ENCODE measurements at places on chromosomes 13 and 19.
A peak's percentile ranks its signal among the peaks of the same experiment; 100 is the strongest.

DNA sequence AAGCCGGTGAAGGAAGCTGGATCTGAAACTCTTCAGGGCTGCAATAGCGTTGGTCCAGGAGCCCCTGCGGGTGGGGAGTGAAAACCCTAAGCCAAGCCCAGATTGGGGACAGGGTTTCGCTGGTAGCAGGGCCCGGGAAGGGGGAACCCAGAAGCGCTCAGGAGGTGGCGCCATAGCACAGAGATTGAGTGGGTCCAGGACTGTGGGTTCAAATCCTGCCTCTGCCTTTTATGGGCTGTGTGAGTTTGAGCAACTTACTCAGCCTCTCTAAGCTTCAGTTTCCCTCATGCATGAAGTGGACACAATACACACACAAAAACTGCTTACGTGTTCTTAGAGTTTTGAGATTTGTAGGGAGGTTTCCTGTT is 8.3 kb upstream of the SYCN start:
- DNase-seq, result peak; percentile 56

DNA sequence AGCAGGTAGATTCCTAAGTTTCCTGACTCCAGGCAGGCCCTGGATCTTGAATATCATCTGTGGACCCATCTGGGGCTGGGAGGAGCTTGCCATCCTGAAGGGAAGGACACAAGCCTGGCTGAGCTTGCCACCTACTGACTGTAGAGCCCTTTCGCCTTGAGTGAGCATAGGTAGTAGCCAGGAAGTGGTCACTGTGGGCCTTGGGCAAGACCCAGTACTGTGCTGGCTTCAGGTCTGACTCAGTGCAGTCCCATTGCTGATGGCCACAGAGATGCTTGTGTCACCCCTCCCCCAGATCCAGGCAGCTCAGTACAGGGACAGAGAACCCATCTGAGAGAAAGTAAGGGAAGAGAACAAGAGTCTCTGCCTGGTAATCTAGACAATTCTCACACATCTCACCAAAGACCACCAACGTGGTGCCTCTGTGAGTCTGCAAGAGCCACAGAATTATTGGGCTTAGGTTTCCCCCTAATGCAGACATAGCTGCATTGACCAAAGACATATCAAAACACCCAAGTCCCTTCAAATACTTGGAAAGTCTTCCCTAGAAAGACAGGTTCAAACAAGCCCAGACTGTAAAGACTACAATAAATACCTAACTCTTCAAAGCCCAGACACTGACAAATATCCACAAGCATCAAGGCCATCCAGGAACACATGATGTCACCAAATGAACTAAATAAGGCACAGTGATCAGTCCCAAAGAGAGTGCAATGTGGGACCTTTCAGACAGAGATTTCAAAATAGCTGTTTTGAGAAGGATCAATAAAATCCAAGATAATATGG is 108.2 kb upstream of the WASF3 start:
- no peak for DNase-seq

DNA sequence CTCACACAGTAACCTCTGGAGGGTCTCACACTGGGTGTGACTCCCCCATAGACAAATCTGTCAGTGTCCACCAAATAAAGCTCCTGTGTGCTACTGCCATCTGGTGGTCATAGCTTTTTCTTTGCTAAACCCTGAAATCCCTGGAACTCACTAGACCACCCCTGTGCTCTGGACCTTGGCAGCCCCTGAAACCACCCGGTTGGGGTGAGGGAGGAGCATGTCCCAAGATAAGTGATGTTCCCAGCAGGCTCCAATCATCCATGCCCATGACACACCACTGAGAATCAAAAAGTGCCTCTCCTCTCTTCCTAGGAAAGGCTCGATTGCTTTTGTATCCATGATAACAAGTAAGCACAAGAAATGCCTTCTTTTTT is 6.5 kb upstream of the HSD17B14 start:
- peak; percentile 51 for DNase-seq

GRCh38 chr13:31556376-31556775 is 182.9 kb upstream of the RXFP2 start:
- DNase-seq, result no peak

DNA sequence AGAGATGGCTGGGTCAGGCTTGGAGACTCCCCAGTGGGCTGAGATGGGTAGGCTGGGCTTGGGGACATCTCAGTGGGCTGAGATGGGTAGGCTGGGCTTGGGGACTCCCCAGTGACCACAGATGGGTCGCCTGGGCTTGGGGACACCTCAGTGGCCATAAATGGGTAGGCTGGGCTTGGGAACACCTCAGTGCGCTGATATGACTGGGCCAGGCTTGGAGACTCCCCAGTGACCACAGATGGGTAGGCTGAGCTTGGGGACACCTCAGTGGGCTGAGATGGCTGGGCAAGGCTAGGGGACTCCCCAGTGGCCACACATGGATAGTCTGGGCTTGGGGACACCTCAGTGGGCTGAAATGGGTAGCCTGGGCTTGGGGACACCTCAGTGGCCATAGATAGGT is 12.8 kb downstream of the IQCN start:
- DNase-seq, result no peak

DNA sequence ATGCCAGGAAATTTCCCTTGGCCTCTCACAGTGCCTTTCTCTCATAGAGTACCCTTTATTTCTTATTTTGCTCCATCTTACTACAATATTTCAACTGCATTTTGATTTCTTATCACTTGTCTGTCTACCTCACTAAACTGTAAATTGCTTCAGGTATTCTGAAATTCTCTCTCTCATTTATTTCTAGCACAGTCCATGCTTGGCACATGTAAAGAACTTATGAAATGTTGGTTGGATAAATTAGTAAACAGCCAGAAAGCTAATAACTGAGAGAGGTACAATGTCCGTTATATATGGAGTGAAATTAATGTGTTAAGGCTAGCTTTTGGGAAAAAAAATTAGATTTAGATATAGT is 138.3 kb upstream of the RFC3 start:
- DNase-seq, result no peak

DNA sequence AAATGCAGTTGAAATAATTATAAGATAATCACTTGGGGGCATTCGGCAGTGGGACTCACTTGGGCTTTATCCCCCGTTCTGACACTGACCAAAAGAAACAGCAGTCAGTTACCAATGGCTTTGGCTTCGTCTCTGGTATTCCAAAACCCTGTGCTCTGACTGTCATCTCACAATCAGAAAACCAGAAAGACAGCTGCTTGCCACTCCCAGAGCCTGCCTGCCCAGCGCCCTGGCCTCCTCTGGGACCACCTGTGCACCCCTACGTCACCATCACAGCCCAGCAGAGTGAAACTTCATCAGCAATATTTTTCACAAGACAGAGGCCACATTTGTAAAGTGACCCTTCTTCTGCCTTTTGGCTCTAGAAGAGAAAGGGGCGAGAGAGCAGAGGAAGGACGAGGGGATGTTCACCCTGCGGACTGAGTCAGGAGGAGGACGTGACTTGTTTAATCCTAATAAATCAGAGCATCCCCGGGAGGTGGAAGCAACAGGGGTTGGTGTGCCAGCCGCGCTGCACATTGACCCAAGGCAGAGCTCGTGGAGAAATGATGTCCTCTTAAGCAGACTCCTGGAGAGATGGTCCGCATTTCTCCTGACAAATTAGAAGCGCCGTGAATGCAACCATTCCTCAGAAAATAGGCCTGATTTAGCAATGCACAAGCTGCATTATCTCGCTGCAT is 397.8 kb upstream of the ZNF507 start:
- DNase-seq, result no peak

DNA sequence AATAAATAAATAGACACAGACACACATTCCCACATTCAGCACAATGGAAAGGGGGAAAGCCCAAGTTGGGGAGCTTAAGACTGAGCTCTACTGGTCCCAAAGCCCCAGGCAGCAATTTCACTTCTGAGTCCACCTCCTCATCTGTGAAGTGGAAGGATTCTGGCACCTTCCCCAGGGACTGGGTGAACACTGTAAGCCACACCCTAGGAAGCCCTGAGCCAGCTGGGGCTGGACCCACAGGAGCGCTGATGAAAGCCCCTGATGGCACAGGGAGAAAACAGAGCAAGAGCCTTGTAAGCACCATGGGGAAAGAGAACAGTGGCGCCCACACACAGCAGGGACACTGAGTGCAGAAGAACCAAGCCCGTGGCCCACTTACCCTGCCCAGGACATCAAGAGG is 37.8 kb downstream of the EPS15L1 start:
- DNase-seq, result no peak

DNA sequence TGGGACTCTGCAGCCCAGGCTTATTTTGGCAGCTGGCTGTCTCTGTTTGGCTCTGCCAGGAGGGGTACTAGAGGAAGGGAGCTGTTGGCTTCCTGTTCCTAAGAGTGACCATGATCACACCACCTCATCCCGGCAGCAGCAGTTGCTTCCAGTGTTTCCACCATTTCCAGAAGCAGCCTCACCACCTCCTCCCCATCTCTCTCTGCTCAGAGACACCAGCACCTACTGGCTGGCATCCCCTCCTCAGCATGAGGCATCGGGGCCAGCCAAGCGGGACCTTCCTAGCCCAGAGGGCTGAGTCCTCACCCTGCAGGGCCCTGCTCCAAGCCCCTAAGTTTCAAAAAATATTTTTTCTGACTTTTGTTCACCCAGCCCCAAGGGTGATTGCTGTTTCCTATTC is 59.0 kb downstream of the NUFIP1 start:
- DNase-seq, result no peak

DNA sequence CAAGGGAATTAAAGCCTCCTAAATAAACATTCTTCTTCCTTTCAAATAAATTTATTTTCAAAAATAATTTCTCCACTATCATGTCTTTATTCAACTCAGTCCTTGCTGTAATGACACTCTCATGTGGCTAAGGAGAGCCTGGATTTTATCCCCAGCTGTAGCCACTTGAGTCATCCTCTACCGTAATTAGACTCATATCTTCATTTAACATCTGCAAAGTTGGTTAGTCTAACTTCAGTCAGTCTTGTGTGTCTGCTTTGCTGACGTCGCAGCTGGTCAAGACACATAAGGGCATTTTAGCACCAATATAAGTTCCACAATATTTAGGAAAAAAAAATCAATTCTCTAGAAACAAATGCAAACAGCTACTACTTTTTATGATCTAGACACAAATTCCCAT is 776.4 kb upstream of the ATXN8OS start:
- no peak for DNase-seq

- no peak for DNase-seq
Measured at GRCh38 chr13:95697052-95697680, 20.2 kb downstream of the DNAJC3 start.

GRCh38 chr13:71712988-71713653 is 153.9 kb downstream of the DACH1 start:
- DNase-seq, result no peak

DNA sequence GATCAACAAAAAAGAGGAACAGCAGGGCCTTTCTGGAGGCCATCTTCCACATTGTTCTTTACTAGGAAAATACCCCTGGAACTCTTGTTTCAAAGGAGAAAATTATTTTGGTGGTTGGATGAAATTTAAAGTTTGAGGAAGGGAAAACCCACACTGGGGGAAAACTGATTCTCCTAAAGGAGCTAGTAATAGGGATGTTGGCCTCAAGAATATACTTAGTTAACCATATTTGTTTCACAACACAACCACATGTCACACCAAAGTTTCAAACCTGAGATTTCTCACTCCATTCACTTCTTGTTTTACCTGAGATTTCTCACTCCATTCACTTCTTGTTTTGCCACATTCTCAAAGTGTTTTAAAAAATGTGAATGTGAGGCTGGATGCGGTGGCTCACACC is 2.8 kb upstream of the EPSTI1 start:
- DNase-seq, result no peak

- no peak for DNase-seq
Measured at GRCh38 chr19:7676376-7676775, 514 bp upstream of the MCEMP1 start.

DNA sequence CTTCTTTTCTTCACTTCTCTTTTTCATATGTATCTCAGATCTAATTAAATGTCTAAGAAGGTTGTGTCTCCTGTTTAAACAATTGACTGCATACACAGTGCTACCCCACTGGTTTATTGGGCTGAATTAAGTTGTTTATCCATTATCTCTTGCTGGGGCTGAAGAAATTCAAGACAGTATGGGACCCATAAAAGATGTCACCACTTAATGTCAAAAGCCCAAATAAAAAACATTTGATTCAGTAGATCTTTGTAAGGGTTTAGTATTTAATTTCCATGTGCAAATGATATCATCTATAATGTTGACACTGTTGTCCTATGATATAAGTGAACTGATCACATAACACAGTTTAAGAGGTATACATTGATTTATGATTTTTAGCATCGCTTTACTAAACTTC is 1431.9 kb upstream of the PCDH20 start:
- no peak for DNase-seq

- no peak for DNase-seq
Measured at GRCh38 chr13:44300895-44301638, 72.6 kb upstream of the SERP2 start.

- DNase-seq, result no peak
Measured at GRCh38 chr13:37401721-37402120, 196.8 kb downstream of the POSTN start.

- DNase-seq, result no peak
Measured at GRCh38 chr13:41608839-41609177, 151.5 kb downstream of the RGCC start.

DNA sequence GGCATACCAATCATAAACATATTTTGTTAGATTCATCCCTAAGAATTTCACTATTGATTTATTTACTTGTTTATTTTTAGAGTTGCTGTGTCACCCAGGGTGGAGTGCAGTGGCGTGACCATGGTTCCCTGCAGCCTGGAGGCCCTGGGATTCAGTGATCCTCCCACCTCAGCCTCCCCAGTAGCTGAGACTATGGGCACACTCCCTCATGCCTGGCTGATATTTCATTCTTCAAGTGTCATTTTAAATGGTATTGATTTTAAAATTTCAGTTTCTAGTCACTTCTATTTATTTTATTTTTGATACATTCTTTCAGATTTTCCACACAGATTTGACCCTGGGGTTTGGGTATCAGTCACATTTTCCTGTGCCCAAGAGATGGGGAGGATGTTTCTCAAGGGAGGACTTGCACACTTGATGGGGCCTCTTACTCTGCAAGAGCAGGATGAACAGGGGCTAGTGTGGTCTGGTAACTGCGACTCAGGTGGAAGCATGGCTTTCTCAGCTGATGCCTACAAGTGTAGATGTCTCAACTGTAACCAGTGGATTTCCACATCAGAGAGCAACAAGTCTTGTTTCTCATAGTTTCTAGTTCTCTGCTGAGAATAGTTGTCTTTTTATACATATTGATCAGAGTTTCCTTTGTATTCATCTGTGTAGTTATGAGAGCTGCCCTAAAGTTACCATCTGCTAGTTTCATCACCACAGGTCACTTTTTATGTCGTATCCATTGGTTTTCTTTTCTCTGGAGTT is 40.2 kb downstream of the CCNE1 start:
- DNase-seq, result no peak

DNA sequence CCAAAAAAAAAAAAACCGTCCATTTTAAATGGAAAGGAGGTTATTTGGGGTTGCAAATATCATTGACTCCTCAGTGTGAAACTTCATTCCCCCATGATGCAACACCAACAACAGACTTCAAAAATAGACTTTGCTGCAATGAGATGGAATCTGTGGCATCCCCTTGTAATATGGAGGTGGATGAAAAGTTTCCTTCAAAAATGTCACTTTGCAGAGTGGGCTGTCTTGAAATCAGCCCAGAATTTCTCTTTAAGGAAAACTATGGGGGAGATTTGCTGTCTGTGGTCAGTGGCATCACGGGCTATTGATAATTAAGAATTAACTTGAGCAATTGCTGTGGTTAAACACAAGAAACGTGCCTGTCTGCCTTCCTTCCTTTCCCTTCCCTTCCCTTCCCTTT is 1.5 kb downstream of the GPR18 start:
- no peak for DNase-seq

All from activated gamma-delta T cell treated with Interleukin-2 at 50 U/mL for 16 hours (primary cell).